ENCODE measurements at places on chromosomes 4 and X.

- DNase-seq: no peak
These were observed 72.7 kb downstream of the UNC5C start for GRCh38 chr4:95476121-95476520.

DNA sequence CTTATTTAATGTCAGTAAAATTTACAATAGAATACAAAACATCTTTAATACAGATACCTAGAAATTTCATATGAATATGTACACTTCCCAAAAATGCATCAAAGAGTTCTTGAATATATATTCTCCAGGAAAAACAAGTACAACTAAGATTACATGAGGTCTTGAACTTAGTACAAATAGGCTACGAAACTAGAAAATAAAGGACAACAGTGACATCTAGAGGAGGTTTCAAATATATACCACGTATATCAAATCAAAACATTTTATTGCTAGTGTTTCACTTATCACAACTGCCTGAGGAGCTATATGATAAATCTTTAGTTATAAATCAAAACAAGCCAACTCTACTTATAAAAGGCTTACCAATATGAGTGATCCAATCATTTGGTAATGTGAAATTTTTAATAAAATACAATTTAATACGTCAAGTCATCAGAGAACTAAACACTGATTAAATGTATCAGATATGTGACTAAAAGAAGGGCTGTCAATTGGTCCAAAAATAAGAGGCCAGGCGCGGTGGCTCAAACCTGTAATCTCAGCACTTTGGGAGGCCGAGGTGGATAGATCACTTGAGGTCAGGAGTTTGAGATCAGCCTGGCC, 36.6 kb downstream of the ANAPC10 start:
- peak; percentile 38 for DNase-seq

- DNase-seq: no peak
These were observed 1029.5 kb downstream of the C4orf33 start for GRCh38 chr4:130125467-130125866.

DNA sequence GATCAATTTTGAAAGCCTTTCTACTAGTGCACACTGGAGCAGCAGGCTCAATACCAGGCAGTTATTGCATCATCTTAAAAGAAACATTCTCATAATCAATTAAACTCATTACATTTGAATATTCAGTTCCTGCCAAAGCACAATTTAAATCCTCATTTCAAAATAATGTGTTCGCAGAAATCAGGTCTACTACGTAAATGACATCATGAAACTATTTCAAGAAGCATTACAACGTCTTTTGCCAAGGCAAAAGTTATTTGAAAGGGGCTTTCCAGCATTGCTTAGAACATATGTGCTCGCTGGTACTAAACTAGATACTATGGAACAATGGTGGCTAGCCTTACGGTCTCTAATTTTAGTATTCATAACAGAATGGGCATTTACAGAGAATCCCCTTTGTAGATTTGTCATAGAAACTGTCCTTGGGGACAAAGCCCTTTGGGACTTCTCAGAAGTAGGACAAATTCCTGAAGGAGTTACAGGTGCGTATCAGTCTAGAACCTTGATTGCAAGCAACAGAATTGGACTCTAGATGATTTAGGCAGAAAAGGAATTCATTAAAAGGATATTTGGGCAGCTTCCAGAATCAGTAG, 27.6 kb upstream of the HUWE1 start:
- DNase-seq: peak; percentile 66

DNA sequence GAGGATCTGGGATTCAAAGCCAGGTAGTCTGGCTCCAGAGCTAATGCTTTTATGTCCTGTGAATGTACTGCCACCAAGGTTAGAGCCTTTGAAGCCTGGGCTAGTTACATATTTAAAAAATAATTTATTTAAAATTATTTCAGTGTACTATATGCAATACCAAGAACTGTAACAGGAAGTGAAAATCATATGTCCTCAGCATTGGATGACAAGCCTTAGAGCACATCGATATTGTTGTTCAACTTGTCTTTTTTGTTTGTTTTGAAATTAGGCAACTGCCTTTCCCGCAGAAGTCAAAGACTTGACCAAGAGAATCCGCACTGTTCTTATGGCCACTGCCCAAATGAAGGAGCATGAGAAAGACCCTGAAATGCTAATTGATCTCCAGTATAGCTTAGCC, 73.1 kb upstream of the IL13RA1 start:
- no peak for DNase-seq

DNA sequence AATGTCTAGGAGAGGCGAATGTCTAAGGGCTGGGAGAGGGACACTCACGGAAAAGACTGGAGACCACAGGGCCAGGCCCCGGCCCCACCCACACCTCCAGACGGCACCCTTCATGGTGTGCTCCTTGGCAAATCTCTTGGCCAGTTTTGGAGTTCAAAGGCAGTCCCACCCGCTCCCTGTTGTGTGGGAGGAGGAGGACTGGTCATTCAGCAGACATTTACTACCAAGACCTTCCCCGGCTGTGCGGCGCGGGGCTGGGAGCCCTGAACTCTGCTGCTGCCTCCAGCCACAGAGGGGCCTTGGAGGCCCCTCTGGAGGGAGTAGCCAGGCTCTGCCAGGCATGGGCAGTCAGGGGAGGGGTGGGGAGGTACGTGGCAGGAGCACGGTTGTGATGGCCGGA, 8.7 kb upstream of the TBC1D14 start:
- DNase-seq: no peak

GRCh38 chrX:149472625-149473024, 32.5 kb downstream of the IDS start:
- no peak for DNase-seq

DNA sequence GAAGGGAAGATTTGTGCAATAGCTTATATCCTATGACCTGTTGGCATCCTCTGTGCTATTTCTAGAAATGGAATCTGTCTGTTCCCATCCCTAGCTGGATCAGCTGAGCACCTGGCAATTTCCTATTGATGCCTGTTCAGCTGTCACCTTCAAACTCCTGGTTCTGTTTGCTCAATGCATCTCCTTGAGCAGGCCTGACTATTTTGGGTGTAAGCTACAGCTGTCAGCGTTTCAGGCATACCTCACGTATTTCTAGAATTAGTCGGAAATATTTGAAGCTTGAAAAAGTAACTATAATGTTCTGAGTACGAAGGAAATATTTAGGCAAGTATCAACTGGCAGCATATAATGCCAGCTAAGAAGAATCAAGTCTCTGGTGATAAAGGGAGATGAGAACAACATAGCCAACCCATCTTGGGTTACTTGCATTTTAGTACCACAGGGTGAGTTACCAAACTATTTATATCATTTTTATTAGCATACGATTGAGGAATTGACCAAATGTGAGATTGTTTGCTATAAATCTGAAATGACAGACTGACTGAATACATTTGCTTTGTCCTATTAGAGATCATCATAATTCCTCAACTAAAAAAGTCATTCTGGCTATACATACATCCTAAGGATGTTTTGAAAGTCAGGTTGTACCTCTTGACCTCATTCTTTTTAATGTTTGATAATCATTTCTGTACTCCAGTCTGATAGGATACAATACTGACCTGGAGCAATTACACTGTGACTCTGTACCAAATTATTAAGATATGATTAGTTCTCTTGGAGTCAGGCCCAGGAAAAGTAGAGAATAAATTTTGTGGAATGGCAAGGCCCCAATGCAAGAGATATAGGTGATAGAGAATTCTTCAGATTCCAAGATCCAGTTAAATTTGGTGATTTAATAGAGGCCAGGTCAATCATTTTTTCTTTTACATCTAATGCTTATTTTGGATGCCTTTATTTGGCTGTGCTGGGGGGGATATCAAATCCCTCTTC, 36.4 kb upstream of the PLAC1 start:
- DNase-seq: no peak

GRCh38 chrX:45434231-45434630, 233.6 kb upstream of the DIPK2B start:
- DNase-seq: no peak

GRCh38 chrX:50372966-50373365, 97.7 kb downstream of the DGKK start:
- no peak for DNase-seq

DNA sequence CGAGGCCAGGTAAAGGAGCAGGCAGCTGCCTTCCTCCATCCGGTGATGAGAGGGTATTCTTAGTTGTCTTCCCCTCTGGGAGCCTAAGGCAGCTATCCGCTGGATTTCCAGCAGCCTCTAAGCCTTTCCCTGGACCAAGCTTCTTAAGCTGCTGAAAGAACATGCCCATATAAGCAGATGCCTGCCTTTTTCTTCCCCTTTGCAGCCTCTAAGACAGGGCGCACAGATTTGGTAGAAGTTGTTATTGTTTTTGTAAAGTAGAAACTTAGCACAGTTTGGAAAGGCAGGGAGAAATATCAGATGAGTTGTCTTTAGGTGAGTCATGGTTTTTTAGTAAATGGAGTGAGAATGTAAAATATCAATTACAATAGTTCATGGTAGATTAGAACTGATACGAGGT, 210.8 kb downstream of the ARHGAP10 start:
- DNase-seq: no peak

GRCh38 chrX:148381603-148382002, 118.8 kb upstream of the AFF2 start:
- peak; percentile 3 for DNase-seq

DNA sequence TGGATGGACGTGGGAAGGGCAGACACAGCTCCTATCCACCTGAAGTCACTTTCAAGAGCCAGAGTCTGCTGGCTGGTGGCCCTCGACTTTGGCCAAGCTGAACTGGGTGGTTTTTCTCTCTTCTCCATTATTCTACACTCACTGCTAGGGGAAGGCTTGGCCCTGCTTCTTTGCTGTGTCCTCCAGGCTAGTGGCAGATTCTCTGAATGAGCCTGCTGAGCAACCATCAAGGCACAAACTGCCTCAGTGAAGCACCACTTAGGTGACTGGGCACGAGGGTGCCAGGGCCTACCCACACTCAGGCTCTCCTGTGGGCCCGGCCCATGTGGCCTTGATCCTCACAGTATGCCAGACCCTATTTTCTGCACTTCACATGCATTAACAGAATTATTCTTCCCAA, 92.0 kb downstream of the PJA1 start:
- no peak for DNase-seq

GRCh38 chr4:97003715-97004114, 1139.6 kb downstream of the STPG2 start:
- DNase-seq: no peak

All from CD4-positive, alpha-beta T cell treated with Interleukin-15 for 4 hours (primary cell).